ENCODE measurements at places on chromosomes 1 and 21. TPM values are rescaled to one million over a fixed set of nuclear protein-coding genes. Genes with fewer than 3 reads are reported as not detected.

ACTRT2 gene
- not detected for total RNA-seq

MYOG gene
- total RNA-seq = not detected

RAB7B gene
- 5.3 TPM for total RNA-seq

KPRP gene
- total RNA-seq = not detected

OR10K2 gene
- total RNA-seq = not detected

RNU1-1 gene
- total RNA-seq = under 0.01 TPM

DNA sequence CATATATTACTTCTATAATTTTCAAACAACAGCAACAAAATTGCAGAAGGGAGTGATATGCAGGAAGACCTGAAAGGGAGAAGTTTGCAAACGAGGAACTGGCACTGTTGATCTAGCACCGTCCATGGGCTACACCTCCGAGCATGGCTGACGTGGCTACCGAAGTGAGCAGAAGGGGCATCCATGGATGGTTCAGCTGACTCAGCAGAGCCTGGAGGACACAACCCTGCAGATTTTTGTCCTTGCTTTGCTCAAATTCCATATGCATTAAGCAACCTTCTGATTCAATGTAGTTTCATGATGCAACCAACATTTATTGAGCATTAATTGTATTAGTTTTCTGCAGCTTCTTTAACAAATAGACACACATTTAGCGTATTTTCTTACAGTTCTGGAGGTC lies 191.2 kb downstream of the C1orf94 start:
- H3K27me3 ChIP-seq = no peaks in the 10 kb centered on the region
- no peaks in the 10 kb centered on the region for H3K4me1 ChIP-seq
- DNase-seq = no peak
- H3K36me3 ChIP-seq = no peaks in the 10 kb centered on the region
- H3K27ac ChIP-seq = no peak overlapping the region
- no peak overlapping the region for H3K4me3 ChIP-seq

- no peaks in the 10 kb centered on the region for H3K4me1 ChIP-seq
- H3K27ac ChIP-seq = no peak overlapping the region
- no peaks in the 10 kb centered on the region for H3K27me3 ChIP-seq
Observed at GRCh38 chr1:186337554-186337953, 37.5 kb downstream of the TPR start.

GRCh38 chr1:9455487-9456234 lies 83.6 kb upstream of the SLC25A33 start:
- H3K4me1 ChIP-seq = peaks cover 10% of the 10 kb centered on the region
- no peaks in the 10 kb centered on the region for H3K27me3 ChIP-seq
- no peaks in the 10 kb centered on the region for H3K36me3 ChIP-seq
- H3K27ac ChIP-seq = no peak overlapping the region

DNA sequence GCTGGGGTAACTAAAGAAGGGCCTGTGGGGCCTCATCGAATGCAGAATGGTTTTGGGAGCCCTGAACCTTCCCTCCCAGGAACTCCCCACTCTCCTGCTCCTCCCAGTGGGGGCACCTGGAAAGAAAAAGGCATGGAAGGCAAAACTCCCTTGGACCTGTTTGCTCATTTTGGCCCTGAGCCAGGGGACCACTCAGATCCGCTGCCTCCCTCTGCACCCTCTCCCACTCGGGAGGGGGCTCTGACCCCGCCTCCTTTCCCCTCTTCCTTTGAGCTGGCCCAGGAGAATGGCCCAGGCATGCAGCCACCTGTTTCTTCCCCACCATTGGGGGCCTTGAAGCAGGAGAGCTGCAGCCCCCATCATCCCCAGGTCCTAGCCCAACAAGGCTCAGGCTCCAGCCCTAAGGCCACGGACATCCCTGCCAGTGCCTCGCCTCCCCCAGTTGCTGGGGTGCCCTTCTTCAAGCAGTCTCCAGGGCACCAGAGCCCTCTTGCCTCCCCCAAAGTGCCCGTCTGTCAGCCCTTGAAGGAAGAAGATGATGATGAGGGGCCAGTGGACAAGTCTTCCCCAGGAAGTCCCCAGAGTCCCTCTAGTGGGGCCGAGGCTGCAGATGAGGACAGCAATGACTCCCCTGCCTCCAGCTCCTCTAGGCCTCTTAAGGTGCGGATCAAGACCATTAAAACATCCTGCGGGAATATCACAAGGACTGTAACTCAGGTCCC lies 4.7 kb downstream of the ZNF687 start:
- H3K4me3 ChIP-seq = no peak overlapping the region
- peaks cover 2% of the 10 kb centered on the region for H3K4me1 ChIP-seq
- no peak overlapping the region for H3K27ac ChIP-seq
- no peaks in the 10 kb centered on the region for H3K27me3 ChIP-seq
- H3K36me3 ChIP-seq = peaks cover 51% of the 10 kb centered on the region

DNA sequence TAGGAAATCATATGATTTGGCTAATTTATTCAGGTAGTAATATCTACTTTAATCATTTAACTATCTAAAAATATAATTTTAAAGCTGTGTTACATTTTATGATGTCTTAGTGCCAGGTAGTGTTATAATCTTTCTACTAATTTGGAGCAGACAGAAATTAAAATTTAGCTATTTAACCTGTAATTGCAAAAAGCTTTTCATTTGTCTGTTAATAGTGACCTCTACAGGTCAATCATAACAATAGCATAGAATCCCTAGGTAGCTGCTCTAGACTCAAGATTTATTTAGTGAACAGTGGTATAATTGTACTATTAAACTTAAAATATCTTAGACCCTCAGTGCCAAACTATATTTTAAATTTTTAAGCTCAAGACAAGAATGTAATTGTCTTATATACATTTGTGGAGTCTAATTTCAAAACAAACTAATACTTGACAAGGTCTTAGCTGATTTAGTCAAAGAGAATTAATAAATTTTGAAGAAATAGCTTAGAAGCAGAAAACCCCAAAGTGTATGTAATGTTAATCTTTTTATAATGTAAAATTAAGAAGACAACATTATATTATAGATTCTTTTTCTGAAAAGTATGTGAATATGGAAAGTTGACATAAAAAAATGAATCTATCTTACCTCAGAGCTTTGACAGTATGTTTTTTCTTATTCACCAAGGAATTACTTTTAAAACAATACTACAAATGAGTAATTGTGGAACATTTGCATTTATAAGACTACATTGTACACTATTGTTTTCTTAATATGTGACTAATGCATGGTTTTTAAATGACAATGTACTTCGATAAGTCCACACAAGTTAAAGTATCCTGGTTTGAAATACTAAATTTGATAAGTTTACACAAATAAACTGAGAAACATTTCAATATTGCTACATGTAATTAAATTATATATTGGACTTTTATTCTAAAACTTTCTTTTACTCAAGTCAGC lies 64.1 kb upstream of the RNPC3 start:
- DNase-seq = no peak
- no peaks in the 10 kb centered on the region for H3K36me3 ChIP-seq
- H3K4me1 ChIP-seq = no peaks in the 10 kb centered on the region
- H3K27me3 ChIP-seq = no peaks in the 10 kb centered on the region
- no peak overlapping the region for H3K4me3 ChIP-seq

DNA sequence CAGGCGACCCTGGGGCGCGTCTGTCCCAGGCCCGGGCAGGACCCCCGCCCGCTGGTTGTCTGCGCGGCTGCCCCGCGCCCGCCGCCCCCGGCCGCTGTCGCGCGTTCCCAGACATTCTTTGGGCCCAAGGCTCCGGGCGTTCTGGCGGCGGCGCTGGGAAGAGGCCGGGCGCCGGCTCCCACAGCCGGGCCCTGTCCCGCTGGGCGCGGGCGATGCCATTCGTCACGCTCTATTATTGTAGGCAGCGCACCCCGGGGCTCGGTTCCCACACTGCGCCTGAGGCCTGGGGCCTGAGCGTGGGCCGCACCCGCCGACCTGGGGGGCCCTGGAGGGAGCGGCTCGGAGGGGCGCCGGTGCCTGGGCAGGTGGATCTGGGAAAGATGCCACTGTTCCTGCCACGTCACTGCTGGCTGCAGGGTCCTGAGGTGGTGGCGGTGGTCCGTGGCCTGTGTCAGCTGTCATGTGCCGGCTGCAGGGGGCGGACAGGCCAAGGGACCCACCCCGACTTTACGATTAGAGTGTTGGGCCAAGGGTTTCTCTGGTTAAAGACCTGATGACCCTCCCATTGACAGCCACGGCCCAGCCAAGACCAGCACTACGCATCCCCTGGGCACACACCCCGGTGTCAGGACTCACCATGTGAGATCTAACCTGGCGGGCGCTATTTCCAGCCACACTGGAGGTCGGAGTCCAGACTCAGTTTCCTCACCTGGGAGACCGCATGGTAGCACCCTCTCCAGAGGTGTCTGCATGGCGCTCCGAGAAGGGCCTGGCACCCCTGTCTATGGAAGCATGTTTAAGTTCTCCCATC lies 55.1 kb upstream of the ADARB1 start:
- peaks cover 12% of the 10 kb centered on the region for H3K4me1 ChIP-seq
- DNase-seq = peak; percentile 67
- no peaks in the 10 kb centered on the region for H3K27me3 ChIP-seq
- no peaks in the 10 kb centered on the region for H3K36me3 ChIP-seq
- peak overlapping the region; percentile 75 for H3K27ac ChIP-seq
- peak overlapping the region; percentile 58 for H3K4me3 ChIP-seq

GRCh38 chr1:220219865-220220698 lies 52.2 kb downstream of the RAB3GAP2 start:
- H3K27ac ChIP-seq = no peak overlapping the region
- H3K4me3 ChIP-seq = no peak overlapping the region
- H3K4me1 ChIP-seq = peaks cover 14% of the 10 kb centered on the region

DNA sequence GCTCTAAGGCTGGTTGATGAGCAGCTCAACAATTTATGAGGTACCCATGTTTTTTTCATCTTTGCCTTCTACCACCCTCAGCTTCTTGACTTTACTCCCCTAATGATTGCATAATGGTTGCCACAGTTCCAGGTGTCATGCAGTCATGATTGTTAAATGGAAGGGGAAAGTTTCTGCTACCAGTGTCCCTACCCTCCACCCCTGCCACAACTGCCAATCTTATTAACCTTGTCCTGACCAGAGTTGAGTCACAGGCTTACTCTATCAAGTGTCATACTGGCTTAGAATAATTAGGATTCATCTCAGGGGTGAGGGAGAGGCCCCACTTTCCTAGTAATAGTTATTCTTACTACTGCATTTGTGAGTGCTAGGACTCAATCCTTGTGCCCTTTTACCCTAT lies 7.9 kb upstream of the FUBP1 start:
- H3K27me3 ChIP-seq = no peaks in the 10 kb centered on the region
- no peaks in the 10 kb centered on the region for H3K36me3 ChIP-seq

GRCh38 chr1:29521438-29521715 lies 285.1 kb downstream of the PTPRU start:
- H3K36me3 ChIP-seq = no peaks in the 10 kb centered on the region
- no peak overlapping the region for H3K27ac ChIP-seq
- H3K4me3 ChIP-seq = no peak overlapping the region
- DNase-seq = peak; percentile 14

DNA sequence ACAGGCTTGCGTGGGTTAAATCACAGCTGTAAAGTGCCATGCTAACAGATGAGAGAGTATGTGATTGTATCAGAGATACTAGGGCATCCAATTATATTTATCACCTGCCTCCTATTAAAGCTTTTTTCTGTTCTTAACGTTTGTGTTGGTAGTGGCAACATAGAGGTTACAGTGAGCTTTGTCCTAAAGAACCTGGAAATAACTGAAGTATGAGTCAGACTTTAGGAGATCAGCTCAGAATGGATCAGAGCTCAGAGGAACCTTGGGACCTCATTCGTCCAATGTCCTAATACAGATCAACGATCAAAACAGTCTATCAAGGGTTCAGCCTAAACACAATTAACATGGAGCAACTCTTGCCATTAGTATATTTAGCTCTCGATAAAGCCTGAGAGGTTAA lies 81.0 kb downstream of the RGS7 start:
- H3K4me1 ChIP-seq = no peaks in the 10 kb centered on the region
- no peaks in the 10 kb centered on the region for H3K36me3 ChIP-seq
- no peak for DNase-seq
- H3K27ac ChIP-seq = no peak overlapping the region

DNA sequence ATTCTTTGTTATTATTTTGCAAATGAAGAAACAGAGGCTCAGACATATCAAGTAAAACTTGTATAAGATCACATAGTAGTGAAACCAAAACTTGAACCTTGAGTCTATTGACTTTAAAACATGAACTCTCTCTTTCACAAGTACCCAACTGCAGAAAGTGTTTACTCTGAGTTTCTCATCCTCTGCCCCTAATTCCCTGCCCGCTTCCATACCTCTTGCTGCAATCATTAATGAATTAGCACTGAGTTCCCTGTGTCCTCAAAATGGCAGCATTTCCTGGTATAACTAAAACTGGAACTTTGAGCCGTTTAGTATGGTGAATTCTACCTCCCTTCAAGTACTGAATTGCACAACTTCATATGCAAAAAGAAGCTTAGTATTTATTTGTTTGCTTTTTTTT lies 147.7 kb upstream of the DNAH14 start:
- no peaks in the 10 kb centered on the region for H3K27me3 ChIP-seq
- H3K4me1 ChIP-seq = no peaks in the 10 kb centered on the region
- H3K27ac ChIP-seq = no peak overlapping the region
- H3K36me3 ChIP-seq = no peaks in the 10 kb centered on the region
- DNase-seq = no peak

DNA sequence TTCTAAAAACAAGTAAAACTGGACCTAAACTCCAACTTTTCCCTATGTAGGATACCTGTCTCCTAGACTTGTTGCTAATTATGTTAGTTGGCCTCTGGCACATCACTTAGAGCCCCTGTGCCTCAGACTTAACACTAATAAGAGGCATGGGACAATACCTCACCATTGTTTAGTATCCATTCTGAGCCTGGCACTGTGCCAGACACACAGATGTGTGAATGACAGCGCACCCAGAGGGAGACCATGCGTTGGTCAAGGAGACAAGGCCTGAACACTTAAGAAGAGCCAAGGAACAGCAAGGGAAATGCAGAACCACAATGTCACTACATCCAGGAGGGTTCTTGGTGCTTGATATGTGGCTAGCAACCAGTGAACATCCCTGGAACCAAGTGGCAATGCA lies 189.1 kb downstream of the FGGY start:
- no peaks in the 10 kb centered on the region for H3K27me3 ChIP-seq
- H3K27ac ChIP-seq = no peak overlapping the region
- peaks cover 19% of the 10 kb centered on the region for H3K4me1 ChIP-seq
- H3K4me3 ChIP-seq = no peak overlapping the region

DNA sequence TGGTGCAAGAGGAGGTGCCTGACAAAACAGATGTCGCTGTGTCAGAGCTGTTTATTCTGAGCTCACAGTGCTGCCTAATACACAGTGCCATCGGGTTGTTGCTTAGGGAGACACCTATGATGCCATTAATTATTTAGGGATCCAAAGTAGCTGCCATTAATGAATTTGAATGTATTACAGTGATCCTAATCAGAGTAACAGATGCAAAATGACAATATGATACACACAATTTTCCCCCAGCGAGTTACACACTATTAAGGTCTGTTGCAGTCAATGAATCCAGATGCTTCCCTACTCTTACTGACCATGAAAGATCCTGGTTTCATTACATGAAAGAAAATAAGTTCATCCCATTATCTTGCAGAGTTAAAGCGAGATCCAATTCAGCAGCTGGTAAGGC lies 91.3 kb downstream of the RWDD3 start:
- no peaks in the 10 kb centered on the region for H3K36me3 ChIP-seq
- H3K27me3 ChIP-seq = no peaks in the 10 kb centered on the region
- no peak for DNase-seq
- no peak overlapping the region for H3K4me3 ChIP-seq
- no peaks in the 10 kb centered on the region for H3K4me1 ChIP-seq
- no peak overlapping the region for H3K27ac ChIP-seq

Measured in sigmoid colon (tissue), 7 donors.